ENCODE measurements at places on chromosomes 7 and 10.

DNA sequence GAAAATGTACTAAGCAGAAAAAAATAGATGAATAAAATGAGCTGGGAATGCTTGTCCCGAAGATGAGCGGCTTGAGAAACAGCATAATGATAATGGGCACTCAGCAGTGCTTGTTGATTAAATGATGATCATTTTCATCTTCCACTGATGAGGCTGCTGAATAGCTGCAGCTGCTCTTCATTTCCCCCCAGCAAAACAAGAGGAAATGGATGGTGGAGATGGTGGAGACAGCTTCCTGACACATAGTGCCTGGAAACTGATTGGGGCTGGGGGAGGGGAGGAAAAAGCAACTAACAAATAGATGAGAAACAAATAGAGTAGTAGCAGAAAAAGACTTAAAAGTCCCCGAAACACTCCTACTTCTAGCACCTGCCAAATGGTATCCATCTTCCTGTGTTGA, 41.4 kb downstream of the MRC1 start:
- DNase-seq: no peak

- peak; percentile 83 for DNase-seq
Observed at GRCh38 chr10:28381903-28382347, 79.1 kb upstream of the MPP7 start.

GRCh38 chr10:102234888-102235597, 6.3 kb downstream of the PITX3 start:
- no peak for DNase-seq

- DNase-seq: no peak
Observed at GRCh38 chr7:15643000-15643705, 43.3 kb downstream of the MEOX2 start.

- DNase-seq: no peak
Observed at GRCh38 chr10:7092603-7093002, 318.2 kb downstream of the SFMBT2 start.

DNA sequence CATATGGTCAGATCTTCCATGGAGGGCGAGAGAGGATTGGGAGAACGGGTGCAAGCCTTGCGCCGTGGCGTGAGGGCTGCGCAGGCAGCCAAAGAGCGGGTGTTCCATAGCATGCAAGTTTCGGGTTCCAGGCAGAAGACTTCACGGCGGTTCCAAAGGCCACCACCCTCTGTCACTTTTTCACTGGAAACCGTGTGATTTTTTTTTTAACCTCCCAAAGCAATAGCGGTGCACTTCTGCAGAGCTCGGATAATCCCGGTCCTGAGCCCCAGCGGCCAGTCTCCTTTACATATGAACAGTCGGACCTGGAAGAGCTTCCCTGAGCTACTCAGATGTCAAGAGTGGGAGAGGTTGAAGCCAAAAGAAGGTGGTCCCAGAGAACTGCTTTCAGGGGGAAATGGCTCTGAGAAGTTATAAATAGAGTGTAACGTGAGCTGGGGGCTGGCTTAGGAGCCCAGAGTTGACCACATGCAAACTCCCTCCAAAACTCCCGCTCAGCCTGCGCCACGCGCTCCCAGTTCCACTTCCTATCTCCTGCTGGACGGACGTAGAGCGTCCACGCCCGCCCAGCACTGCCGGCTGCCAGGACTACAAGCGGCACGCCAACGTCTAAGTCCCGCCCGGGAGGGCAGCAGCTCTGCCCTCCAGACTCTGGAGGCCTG, at the start of gene MEOX2:
TSS of gene MEOX2 (minus strand) at position 389 of the 662 bp plus-strand sequence. CDS start at position 108, 281 bp downstream.
- no peak for DNase-seq

- no peak for DNase-seq
Observed at GRCh38 chr7:101950450-101951119, 133.2 kb downstream of the CUX1 start.

GRCh38 chr10:88313878-88314277, 269.2 kb downstream of the RNLS start:
- DNase-seq: no peak

GRCh38 chr10:91196268-91197048, 24.0 kb upstream of the PCGF5 start:
- DNase-seq: no peak

- no peak for DNase-seq
Observed at GRCh38 chr10:807163-807957, 117.9 kb upstream of the DIP2C start.

GRCh38 chr7:148773334-148773733, 74.6 kb downstream of the CUL1 start:
- no peak for DNase-seq

- DNase-seq: peak; percentile 45
Observed at GRCh38 chr7:25069900-25070443, 55.1 kb downstream of the CYCS start.

- no peak for DNase-seq
Observed at GRCh38 chr7:87565877-87566276, 34.8 kb downstream of the ABCB1 start.

DNA sequence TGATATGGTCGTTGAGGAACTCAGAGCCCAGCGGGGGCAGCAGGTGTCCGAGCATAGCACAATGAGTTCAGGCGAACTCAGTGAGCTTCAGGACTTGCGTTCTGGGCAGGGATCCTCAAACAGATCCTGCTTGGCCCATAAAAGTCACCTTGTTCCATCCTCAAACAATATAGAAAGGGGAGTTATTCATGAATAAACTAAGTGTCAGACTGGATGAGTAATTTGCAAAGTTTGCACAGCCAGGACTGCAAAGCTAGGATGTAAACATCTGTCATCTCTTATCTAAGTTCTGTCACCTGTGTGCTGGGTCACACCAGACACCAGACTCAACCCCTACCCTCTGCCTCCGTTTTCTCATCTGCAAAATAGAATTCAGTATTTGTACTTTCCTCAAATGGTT, 58.0 kb upstream of the PFKP start:
- no peak for DNase-seq

DNA sequence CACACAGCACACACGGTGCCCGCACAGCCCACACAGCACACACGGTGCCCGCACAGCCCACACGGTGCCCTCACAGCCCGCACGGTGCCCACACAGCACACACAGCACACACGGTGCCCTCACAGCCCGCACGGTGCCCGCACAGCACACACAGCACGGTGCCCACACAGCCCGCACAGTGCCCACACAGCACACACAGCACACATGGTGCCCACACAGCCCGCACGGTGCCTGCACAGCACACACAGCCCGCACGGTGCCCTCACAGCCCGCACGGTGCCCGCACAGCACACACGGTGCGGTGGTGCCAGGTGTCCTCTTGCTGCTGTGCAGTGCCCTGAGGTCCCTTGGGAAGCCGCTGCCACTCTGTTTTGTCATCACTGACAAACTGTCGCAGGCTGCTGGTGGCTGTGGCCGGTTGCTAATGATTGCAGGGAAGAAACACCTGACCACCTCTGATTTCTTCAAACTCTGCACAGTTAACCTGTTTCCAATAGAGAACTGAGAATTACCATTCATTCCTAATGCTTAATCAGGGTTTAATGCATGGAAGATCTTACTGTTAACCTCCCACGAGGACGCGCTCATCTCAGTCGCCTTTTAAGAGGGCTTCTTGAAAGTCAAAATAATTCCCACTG, 66.9 kb downstream of the GLRX3 start:
- DNase-seq: no peak

GRCh38 chr7:35025369-35025870, 11.9 kb downstream of the DPY19L1 start:
- DNase-seq: no peak

- peak; percentile 22 for DNase-seq
Observed at GRCh38 chr7:129553899-129554461, 51.6 kb downstream of the SMKR1 start.

DNA sequence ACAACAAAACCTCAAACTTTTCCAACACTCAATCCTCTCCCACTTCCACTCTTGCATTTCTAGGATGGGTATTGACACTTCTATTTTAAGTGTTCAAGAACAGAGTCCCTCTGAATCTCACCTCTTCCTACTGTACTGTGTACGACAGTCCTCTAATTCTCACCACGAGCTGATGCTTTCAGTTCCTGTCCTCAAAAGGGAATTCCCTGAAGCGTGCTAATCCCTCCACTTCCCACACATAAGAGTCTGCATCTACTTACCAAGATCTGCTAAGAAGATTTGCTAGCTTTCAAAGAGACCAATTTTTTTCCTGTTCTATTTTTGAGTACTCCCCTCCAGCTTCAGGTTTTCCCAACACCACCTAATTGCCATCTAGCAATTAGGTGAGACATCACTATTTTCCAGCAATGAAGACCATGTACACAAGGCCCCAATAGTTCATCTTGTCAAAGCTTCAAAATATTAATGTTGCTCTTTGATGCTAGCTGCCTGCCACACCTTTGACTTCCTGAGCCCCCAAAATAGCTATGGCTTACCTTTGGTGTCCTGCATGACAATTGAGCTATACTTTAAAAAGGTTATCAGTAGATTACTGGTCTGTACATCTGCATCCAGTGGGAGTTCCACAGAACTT, 54.4 kb downstream of the ARMH3 start:
- no peak for DNase-seq

- DNase-seq: no peak
Observed at GRCh38 chr7:85119934-85120333, 66.9 kb downstream of the SEMA3D start.

- DNase-seq: no peak
Observed at GRCh38 chr7:45359776-45360175, 202.2 kb downstream of the RAMP3 start.

GRCh38 chr10:72086466-72087391, 1.6 kb downstream of the SPOCK2 start:
- DNase-seq: no peak

DNA sequence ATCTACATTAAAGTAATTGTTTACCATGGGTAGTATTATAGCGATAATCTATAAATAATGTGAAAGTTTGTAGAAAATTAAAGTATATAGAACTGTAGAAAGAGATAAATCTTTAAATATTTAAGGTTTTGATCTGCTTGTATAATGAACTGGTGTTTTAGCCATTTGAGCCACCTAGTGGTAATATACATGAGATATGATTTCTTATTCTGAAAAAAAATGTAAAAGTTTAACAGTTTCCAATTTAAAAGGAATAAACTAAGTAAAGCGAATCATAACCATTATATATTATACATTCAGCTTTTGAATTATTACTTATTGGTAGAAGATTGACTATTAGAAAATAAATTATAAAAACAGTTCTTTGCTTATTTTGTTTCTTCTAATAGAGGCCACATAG, 91.2 kb downstream of the OTUD1 start:
- no peak for DNase-seq

GRCh38 chr7:155000795-155001194, 2.1 kb downstream of the PAXIP1 start:
- no peak for DNase-seq

DNA sequence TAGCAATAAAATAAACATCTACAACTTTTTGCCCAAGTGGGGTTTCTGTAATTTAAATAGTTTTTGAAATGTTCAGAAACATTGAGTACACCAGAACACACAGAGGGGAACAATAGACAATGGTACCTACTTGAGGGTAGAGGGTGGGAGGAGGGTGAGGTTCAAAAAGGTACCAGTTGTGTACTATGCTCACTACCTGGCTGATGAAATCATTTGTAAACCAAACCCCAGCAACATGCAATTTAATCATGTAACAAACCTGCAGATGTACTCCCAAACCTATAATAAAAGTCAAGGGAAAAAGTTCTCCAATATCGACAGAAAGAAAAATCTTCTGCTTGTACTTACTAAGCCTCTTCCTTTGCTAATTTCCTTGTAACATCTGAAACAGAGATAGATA, 4.2 kb upstream of the TES start:
- no peak for DNase-seq

- no peak for DNase-seq
Observed at GRCh38 chr10:109957092-109957797, 33.9 kb upstream of the XPNPEP1 start.

- no peak for DNase-seq
Observed at GRCh38 chr10:2985729-2986232, 81.6 kb upstream of the PFKP start.

- peak; percentile 42 for DNase-seq
Observed at GRCh38 chr10:12042409-12042796, 206 bp downstream of the UPF2 start.

DNA sequence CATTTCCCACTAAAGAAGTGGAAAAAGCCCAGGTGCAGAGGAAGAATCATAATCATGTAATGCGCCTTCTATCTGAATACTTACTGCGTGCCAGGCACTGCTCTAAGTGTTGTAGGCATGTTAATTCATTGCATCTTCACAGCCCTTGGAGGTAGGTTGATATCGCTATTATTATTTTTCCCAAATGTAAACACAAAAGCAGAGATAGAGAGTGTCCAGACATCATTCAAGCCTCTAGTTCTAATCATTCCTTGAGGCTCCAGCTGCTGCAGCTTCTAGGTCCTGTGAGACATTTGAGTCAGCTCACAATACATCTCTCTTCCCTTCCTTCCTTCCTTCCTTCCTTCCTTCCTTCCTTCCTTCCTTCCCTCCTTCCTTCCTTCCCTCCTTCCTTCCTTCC, 25.0 kb downstream of the GALNTL5 start:
- DNase-seq: no peak

- DNase-seq: no peak
Observed at GRCh38 chr10:113438652-113439051, 114.2 kb upstream of the HABP2 start.

All from stimulated activated CD4-positive, alpha-beta T cell treated with anti-CD3 and anti-CD28 coated beads, Interleukin-2, amount 100 ng/mL, for 48 hours (primary cell).